ENCODE measurements at places on chromosomes 3 and 15. TPM values are rescaled to one million over a fixed set of nuclear protein-coding genes. Genes with fewer than 3 reads are reported as not detected.

DNA sequence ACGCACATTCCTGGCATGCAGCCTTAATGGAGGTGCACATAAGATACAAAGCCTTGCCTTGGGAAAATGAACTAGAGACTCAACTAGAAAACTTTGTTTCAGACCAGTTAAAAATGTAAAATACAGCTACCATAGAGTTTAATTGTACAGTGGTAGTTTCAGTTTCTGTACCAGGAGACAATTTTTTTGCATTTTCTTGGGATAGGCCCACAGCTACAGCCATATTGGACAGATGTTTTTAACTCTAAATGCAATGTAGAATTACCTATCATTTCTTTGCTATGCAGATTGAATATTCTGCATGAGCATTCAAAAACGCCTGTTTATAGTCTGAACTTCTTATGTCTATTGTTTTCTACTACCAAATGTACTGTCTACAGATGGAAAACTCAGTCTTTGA is 20.3 kb downstream of the DAZL start:
- H3K27ac ChIP-seq: no peak overlapping the region
- no peak for DNase-seq
- peaks cover 11% of the 10 kb centered on the region for H3K4me1 ChIP-seq
- no peaks in the 10 kb centered on the region for H3K36me3 ChIP-seq

UQCRC1 gene
- 205 TPM for total RNA-seq

ONECUT1 gene
- total RNA-seq: not detected

DNA sequence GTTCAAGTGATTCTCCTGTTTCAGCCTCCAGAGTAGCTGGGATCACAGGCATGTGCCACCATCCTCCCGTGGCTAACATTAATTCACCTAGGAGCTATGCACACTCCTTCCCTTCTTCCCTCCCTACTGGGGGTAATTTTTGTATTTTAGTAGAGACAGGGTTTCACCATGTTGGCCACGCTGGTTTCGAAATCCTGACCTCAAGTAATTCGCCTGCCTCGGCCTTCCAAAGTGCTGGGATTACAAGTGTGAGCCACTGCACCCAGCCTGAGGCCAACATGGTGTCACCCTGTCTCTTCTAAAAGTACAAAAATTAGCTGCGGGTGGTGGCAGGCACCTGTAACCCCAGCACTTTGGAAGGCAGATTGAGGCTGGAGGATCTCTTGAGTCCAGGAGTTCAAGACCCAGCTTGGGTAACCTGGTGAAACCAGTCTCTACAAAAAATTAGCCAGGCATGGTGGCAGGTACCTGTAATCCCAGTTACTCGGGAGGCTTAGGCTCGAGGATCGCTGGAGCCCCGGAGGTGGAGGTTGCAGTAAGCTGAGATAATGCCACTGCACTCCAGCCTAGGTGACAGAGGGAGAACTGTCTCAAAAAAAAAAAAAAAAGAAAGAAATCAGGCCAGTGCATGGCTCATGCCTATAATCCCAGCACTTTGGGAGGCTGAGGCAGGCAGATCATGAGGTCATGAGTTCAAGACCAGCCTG is 6.1 kb downstream of the RNU5B-1 start:
- no peaks in the 10 kb centered on the region for H3K36me3 ChIP-seq
- no peak overlapping the region for H3K27ac ChIP-seq
- H3K4me1 ChIP-seq: no peaks in the 10 kb centered on the region
- no peaks in the 10 kb centered on the region for H3K27me3 ChIP-seq

DNA sequence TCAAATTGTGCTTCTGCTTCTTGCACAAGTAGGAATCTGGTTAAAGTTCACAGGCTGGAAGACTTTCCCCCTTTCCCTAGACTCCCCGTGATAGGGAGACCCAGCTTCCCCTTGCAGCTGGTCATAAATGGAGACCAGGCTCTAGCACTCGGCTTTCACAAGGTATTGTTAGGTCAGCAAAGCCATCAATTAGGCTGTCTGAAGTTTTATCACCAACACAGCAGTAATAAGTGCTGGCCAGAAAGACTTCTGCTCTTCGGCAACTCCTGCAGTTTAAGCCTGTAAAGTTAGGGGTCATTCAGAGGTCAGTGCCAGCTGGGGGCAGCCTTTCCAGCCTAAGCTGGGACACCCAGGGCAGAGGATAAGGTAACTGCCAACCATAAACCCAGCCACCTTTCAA is 203.4 kb downstream of the MEIS2 start:
- H3K36me3 ChIP-seq: no peaks in the 10 kb centered on the region
- no peak overlapping the region for H3K27ac ChIP-seq

TMEM207 gene
- total RNA-seq: not detected

GRCh38 chr3:25349828-25350724 is 78.0 kb upstream of the RARB start:
- DNase-seq: no peak
- H3K4me3 ChIP-seq: no peak overlapping the region
- no peaks in the 10 kb centered on the region for H3K27me3 ChIP-seq
- no peak overlapping the region for H3K27ac ChIP-seq
- no peaks in the 10 kb centered on the region for H3K4me1 ChIP-seq

DNA sequence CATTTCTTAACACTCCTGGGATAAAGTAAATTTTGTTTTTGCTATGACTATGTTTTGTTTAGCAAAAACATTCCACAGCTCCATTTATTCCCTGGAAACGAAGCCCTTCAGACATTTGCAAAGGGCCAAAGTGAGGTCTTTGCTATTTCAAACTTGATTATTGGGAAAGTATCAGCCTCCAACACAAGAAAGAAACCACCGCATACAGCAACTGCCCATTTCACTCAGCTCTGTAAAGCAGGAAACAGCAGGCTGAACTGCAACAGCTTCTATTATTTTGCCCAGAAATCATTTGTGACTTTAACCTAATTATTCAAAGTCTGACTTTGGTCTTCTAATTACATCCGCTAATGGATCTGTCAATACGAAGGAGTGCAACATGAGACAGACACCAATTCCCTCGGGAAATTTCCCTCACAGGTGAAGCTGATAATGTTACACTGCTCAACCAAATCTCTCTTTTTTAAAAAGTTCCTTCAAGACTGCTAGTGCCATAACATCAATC is 72.1 kb downstream of the RFTN1 start:
- peaks cover 4% of the 10 kb centered on the region for H3K36me3 ChIP-seq
- DNase-seq: no peak
- peak overlapping the region; percentile 23 for H3K27ac ChIP-seq
- H3K4me3 ChIP-seq: no peak overlapping the region

EFL1 gene
- 26.7 TPM for total RNA-seq

- peaks cover 7% of the 10 kb centered on the region for H3K27me3 ChIP-seq
- H3K4me3 ChIP-seq: no peak overlapping the region
- H3K4me1 ChIP-seq: no peaks in the 10 kb centered on the region
- H3K27ac ChIP-seq: no peak overlapping the region
- DNase-seq: no peak
Observed at GRCh38 chr15:87672309-87673288, 583.9 kb downstream of the NTRK3 start.

- H3K4me1 ChIP-seq: peaks cover 9% of the 10 kb centered on the region
- no peak overlapping the region for H3K27ac ChIP-seq
- H3K27me3 ChIP-seq: no peaks in the 10 kb centered on the region
- no peak overlapping the region for H3K4me3 ChIP-seq
- DNase-seq: no peak
- no peaks in the 10 kb centered on the region for H3K36me3 ChIP-seq
Observed at GRCh38 chr3:153180860-153181372, 18.9 kb downstream of the RAP2B start.

DNA sequence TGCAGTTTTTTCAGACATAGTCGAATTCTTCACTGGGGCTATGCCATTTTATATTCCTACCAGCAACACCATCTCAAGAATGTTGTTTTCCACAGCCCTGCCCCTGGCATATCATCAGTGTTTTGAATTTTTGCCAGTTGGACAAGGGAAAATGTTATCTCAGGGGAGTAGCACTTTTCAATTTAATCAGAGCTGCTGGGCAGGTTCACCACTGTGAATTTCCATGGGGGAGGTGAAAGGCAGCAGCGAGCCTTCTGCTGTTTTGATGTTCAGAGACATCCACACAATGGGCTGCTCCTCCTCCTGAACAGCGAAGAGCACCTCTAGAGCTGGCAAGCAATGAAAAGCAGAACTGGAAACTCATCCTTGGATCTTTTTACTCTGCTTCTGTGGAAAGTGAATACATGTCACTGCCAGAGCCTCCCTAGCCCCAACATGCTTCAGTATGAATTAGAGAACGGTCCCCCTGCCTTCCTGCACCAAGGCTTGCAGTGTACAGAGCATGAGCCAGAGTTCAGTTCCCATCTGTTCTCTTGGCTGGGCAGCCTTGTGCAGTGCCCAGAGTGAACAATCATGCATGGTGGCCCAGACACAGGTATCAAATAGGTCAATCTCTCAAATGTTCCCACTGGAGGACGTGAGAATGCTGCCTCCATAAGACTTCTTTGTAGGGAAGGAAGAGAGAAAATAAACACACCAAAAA is 56.1 kb upstream of the RAD18 start:
- no peaks in the 10 kb centered on the region for H3K27me3 ChIP-seq
- no peaks in the 10 kb centered on the region for H3K36me3 ChIP-seq
- no peak overlapping the region for H3K27ac ChIP-seq

DNAH1 gene
- 32.4 TPM for total RNA-seq
